Lung microvascular endothelial cell (primary cell): ENCODE measurements at places on chromosomes 1 and 21.
A peak's percentile ranks its signal among the peaks of the same experiment; 100 is the strongest.

DNA sequence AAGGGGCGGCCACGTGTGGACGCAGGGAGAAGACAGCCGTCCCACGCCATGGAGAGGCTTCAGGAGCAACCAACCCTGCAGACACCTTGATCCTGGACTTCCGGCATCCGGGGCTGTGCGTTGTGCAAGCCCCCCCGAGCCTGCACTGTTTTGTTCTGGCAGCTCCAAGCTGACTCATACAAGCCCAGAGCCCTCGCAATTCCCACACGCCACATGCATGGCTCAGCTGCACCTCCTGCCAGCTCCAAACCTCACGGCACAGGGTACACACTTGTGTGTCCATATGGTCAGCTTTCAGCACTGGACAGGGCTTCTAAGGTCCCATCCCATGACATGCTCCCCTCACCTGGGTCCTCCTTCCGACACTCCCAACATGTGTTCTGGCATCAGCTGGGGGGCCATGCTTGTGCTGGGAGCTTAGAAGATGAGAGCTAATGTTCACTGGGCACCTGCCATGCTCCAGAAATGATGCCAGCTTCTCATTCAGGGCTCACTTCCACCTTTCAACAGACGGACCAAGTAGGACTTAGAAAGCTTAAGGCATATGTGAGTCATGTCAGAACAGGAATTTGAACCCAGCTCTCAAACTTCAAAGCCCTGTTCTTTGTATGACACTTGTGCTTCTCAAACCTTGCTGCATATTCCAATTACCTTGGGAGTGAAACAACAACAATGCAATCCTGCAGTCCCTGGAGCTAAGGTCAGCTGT lies 137.3 kb downstream of the PGBD5 start:
- DNase-seq: no peak

DNA sequence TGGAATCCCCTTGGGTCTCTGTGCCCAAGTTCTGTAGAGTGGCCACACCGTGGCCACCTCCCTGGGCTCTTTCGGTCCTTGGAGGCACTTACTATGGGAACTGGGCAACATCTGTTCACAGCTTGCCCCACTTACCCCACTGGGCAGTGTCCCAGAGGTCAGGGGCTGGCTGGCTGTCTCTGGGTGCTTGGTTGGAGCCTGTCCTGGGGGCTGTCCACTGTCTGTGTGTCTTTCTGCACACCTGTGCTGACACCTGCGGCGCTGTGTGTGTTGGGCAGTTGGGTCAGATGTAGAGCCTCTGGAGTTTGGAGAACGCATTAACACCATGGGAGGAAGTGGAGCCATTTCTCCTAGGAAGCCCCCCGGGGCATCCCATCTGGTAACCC lies 1.3 kb upstream of the TMEM54 start:
- DNase-seq: no peak

DNA sequence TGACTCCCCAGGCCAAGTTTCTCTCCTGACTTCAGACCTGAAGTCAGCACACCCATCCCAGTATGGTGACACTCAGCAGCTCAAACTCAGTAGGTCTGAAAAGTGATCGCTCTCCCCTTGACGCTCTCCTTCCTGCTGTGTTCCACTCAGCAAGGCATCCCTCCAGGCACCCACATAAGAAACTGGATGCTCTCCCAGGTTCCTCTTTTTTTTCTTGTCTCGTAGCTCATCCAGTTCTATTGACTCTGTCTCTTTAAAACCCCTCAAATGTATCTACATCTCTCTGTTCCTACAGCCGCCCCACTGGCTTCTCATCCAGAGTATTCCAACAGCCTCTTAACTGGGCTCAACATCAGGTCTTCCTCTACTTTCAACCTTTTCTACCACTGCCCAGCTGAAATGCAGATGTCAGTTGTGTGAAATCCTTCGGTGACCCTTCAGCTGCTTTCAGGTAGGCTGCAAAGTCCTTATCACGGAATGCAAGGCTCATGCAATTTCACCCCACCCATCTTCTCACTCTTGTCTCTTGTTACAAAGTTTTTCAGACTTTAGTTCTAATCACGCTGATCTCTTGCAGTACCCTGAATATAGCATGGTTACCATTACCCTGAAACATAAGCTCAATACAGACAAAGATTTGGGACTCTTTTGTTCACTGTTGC lies 286.2 kb upstream of the POU3F1 start:
- no peak for DNase-seq

DNA sequence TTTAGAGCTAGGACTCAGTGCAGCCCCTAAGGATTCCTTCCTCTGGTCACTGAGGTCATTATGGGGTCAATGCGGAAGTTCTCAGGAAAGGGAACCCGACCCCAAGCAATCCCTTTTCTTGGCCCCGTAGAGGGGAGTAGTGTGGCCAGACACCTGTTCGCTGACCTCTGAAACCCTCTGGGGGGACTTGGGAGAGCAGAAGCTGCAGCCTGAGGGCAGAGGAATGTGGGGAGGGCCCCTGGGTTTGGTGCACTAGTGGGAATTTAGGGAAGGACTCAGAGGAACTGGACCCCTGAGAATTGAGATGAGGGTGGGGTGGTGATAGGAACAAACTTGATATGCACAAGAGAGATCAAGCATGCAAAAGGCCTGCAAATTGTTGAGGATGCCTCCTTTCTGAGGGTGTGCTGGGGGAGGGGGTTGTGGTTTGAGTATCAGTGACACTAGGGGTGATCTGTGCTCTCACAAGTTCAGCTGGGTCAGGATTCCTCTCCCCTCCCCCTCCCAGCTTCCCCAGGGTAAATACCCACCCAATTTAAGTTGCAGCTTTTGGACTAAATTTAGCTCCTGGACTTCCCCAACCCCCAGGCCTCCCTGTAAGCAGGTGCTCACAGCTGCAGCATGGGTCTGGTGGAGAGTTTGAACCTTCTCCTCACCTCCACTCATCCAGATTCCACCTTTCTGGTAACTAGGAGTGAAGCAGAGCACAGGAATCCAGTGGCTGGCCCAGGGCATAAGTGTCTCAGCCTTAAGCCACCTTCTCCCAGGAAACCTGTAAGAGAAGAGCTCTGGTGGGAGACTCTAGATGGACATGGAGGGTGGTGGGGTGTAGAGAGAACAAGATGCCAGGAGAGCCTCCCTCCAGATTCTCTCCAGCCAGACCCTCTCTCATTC lies 13.5 kb downstream of the ADAMTSL4 start:
- peak; percentile 20 for DNase-seq

GRCh38 chr1:156502894-156503697 lies 2.5 kb upstream of the MEF2D start:
- peak; percentile 56 for DNase-seq

- no peak for DNase-seq
These were observed 37.8 kb downstream of the ELK4 start for GRCh38 chr1:205593967-205594366.

DNA sequence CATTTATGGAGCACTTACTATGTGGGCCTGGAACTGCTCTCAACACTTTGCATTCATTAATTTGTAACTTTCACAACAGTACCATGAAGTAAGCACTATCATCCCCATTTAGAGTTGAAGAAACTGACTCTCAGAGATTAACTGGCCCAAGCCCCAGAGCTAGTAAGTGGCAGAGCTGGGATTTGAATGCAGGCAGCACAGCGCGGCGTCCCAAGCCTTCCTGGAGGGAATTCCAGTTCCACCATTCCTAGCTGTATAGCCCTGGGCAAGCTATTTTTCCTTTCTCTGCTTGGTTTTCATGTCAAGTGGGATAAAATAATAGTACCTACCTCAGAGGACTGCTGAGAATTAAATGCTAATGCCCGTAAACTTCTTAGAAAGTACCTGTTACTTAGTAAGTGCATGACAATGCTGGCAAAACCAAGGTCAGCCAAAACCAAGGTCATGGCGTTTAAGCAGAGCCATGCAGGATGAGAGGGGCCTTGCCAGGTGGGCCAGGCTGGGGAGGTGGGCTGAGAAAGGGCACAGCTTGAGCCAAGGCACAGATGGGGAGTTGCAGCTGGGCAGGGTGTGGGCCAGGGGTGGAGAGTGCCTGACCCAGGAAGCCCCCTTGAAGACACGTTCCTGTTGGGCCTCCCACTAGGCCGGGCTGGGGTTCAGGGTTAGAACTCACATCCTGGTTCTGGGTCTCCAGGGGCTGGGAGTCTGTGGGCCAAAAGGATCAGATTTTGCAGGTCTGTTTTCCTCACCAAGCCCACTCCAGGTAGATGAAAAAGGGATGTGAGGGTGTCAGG lies 4.6 kb upstream of the KNCN start:
- no peak for DNase-seq

DNA sequence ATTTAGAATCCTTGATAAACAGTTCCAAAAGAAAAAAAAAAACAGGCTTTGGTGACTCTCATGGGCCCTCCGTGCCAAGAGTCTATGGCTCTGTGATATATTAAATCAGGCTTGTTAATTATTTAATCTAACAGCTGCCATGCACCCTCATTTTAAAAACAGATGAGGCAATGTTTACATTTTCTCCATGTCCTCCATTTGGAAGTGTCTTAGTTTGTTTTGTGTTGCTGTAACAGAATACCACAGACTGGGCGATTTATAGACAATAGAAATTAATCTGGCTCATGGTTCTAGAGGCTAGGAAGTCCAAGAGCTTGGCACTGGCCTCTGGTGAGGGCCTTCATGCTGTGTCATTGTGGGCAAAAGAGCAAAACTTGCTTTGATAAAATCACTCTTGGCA lies 58.0 kb downstream of the B3GALT5 start:
- no peak for DNase-seq

DNA sequence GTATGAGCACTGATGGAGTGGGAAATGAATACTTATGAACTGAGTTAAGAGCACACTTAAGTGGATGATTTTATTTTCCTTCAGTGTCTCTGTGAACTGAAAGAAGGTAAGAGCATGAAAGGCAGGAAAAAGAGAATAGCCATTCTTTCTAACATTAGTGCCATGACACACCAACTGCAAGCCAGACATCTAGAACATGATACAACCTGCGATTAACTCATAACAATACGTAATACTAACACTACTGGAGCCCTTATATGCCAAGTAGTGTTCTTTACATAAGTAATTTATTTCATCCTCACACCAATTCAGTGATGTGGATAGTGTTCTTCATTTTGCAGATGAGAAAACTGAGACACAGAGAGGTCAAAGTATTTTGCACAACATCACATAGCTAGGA lies 56.7 kb downstream of the PRRX1 start:
- no peak for DNase-seq

DNA sequence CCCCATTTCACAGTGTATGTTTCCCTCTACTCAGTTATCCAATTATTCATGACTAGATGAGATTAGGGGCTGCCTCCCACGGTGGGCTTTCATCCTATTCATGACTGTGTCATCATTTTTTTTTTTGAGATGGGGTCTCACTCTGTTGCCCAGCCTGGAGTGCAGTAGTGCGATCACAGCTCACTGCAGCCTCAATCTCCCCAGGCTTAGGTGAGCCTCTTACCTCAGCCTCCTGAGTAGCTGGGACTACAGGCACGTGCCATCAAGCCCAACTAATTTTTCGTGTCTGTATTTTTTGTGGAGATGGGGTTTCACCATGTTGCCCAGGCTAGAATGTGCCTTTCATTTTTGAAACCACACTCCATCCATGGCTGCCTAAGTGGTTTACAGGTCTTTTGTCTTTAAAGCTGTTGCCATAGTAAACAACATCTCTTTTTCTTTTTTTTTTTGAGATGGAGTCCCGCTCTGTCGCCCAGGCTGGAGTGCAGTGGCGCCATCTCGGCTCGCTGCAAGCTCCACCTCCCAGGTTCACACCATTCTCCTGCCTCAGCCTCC lies 60.0 kb downstream of the PIK3CD start:
- no peak for DNase-seq

- peak; percentile 14 for DNase-seq
These were observed 2.5 kb downstream of the WLS start for GRCh38 chr1:68229650-68230483.

GRCh38 chr21:42220138-42220701 lies 1.3 kb downstream of the ABCG1 start:
- peak; percentile 94 for DNase-seq

DNA sequence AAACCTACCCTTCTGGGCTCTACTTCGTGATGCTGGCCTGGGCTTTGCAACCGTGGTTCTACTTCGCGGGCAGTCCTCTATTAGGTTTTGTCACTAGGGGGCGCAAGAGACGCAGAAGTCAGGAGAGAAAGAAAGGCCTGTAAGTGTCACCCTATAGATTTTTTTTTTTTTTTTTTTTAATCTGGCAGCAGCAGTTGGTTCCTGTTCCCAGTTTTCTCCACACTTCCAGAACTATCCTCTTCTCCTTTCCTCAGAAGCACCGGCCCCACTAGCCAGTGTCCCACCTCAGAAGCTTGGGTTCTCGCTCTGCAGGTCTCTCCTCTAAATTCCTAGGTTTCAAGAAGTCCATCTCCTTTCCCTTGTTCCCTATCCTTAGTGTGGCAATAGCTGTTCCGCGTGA lies 9.1 kb upstream of the LCE2D start:
- DNase-seq: peak; percentile 70

DNA sequence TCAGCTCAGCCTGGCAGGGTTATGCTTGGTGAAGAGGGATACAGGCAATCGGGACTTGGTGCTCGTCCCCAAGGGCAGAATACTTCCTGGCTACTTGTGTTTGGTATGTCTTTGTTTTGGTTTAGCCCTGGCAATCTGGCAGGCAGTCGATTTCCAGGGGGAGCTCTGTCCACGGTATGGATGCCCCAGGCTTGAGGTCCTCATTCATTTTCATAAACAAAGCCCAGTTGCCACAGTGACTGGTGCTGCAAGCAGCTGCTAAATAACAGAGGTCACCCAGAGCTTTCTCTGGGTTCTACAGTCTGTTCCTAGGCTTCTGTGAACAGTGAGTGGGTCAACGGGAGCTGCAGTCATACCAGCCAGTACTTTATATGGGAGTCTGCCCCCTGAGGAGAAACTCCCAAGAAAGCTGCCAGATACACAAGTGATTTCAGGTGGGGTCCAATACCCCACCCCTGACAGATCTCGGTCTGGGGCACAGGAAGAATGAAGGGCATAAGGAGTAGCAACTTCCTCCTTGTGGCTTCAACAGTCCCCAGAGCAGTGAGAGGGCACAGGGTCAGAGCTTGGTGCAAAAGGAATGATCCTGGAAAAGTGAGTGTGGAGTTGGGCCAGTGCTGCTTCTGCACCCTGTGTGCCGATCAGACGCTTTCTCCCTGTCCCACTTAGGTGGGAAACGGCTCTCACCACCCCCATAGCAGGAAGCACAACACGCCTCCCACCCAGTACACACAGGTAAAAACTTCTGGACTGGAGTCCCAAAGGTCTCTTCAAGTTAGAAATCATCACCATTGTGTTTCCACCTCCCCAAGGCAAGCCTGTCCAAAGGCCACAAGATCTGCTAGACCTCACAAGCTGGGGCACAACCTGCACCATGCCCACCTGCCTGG lies 55.5 kb downstream of the TGFBR3 start:
- DNase-seq: peak; percentile 98
